ENCODE measurements at places on chromosomes 12 and 14. TPM values are rescaled to one million over a fixed set of nuclear protein-coding genes. Genes with fewer than 3 reads are reported as not detected.

The CCND2 gene
- 46.4 TPM for polyA plus RNA-seq

The LALBA gene
- not detected for polyA plus RNA-seq

The BATF gene
- polyA plus RNA-seq, result 0.45 TPM

The FGF23 gene
- not detected for polyA plus RNA-seq

The FOXM1 gene
- polyA plus RNA-seq, result 32.0 TPM

The PAN2 gene
- 78.4 TPM for polyA plus RNA-seq

The KRT85 gene
- not detected for polyA plus RNA-seq

The G2E3 gene
- polyA plus RNA-seq, result 32.3 TPM

The KRT74 gene
- not detected for polyA plus RNA-seq

The UBR7 gene
- 27.7 TPM for polyA plus RNA-seq

The CMTM5 gene
- 3.9 TPM for polyA plus RNA-seq

The PTGER2 gene
- polyA plus RNA-seq, result 3.2 TPM

Measured in right lung (tissue), 10 donors.